Stimulated activated CD8-positive, alpha-beta memory T cell treated with anti-CD3 and anti-CD28 coated beads, Interleukin-7, amount 100 ng/mL, for 24 hours (primary cell): ENCODE measurements at places on chromosomes 12 and 14.

DNA sequence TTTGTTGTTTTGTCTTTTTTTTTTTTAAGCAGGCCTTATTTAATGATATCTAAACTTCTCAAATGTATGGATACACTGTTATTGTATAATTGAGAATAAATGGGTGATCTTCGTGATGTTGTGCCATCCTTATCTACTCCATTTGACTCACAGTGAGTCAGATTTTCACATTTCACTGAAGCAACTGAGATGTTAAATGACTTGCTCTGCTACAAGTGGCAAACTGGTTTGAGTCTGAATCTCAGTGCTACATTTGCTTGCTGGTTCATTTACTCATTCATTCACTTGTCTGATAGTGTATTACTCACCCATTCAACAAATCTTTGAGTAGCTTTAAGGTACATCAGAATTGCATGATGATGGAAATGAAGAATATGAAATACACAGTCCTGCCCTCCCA is 2.6 kb downstream of the KIAA0586 start:
- DNase-seq: no peak

GRCh38 chr12:75713434-75713833 is 202.0 kb upstream of the KRR1 start:
- no peak for DNase-seq

DNA sequence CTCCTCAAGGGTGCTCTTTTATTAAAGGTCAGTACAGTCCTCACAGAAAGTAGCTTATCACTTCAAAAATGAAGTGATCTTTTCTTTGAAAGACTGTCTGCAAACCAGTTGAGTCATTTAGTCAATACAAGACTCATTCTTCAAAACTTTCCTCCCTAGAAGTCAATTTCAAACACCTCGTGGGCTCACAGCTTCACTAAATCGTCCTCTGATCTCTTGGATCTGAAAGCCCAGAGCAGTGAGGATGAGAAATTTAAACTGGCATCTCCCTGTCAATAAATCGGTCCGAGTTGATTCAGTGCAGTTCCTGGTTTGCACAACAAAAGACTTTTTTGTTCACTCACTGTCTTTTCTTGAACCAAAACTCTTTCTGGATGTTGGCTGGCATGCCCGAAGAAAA is 44.5 kb downstream of the NUAK1 start:
- DNase-seq: no peak

DNA sequence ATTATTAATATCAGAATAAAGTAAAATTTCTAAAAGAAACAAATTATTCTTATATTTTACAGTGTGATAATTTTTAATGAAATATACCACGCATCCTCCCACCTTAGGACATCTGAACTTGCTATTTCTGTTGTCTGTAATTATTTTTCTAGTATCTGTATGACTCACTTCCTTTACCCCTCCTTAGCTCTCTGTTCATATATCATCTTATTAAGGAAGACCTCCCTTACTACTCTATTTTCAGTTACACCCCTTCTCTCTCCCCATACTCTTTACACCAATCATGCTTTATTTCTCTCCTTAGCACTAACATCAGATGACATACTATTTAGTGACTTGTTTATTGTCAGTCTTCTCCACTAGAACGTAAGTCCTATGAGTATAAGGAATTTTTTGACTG is 34.2 kb upstream of the C12orf50 start:
- no peak for DNase-seq

- no peak for DNase-seq
These were observed 58.0 kb upstream of the GSC start for GRCh38 chr14:94827711-94828447.

- no peak for DNase-seq
These were observed 192.9 kb downstream of the NUAK1 start for GRCh38 chr12:105945880-105946279.

DNA sequence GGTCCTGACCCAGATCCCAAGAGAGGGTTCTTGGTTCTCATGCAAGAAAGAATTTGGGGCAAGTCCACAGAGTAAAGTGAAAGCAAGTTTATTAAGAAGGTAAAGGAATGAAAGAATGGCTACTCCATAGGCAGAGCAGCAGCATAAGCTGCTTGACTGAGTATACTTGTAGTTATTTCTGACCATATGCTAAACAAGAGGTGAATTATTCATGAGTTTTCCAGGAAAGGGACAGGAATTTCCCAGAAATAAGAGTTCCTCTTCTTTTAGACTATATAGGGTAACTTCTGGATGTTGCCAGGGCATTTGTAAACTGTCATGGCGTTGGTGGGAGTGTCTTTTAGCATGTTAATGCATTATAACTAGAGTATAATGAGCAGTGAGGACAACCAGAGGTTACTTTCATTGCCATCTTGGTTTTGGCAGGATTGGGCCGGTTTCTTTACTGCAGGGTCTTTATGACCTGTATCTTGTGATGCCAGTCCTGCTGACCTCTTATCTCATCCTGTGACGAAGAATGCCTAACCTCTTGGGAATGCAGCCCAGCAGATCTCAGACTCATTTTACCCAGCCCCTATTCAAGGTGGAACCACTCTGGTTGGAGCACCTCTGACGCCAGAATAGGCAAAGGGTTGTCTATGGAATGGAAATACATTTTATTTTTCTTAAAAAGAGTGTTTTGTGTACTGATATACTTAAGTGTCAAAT is 113.8 kb downstream of the OTOGL start:
- DNase-seq: no peak

- no peak for DNase-seq
These were observed 532.0 kb downstream of the TMEM121 start for GRCh38 chr14:106058342-106058741.

- DNase-seq: no peak
These were observed 61.8 kb upstream of the CATSPERB start for GRCh38 chr14:91793704-91794103.

- DNase-seq: no peak
These were observed 66.0 kb downstream of the MIPOL1 start for GRCh38 chr14:37263656-37264236.

DNA sequence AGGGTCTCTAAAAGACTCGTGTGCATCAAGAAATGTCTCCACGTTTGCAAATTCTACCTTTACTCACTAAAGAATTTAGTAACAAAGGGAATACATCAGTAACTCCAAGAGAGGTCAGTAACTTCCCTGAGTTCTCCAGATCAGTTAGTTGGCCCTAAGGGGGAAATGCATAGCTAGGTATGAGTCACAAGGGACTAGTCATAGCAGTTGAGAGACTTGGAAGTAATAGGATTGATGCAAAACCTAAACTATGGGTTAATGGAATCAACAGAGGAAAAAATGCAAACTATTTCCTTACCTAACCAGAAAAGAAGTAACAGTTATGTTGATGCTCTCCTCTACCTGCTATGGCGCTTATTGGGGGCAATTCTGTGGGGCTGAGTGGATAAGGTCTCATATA is 148.8 kb upstream of the GARIN6 start:
- no peak for DNase-seq

- no peak for DNase-seq
These were observed 13.3 kb upstream of the C12orf75 start for GRCh38 chr12:105316931-105317852.

DNA sequence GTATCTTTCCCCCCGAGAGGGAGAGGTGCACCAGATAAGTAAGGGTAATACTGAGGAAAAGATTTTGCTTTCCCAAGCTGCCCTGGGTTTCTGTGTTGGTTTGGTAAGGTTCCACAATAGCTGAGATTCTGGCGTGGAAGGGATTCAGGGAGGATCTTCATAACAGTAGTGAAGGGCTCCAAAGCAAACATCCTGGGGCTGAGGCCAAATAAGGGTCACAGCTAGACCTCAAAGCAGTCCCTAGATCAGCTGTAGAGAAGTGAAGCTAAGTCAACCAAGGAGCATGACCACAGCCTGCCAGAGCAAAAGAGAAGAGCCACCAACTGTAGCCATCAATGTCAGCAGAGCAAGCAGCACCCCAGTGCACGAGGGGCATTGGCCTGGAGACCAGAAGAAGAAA is 73.2 kb upstream of the SLC35F4 start:
- no peak for DNase-seq

GRCh38 chr14:104134061-104134965 is 4.1 kb upstream of the KIF26A start:
- DNase-seq: no peak

- DNase-seq: no peak
These were observed 40.9 kb downstream of the FGD4 start for GRCh38 chr12:32440120-32440865.
